ENCODE measurements at places on chromosomes 5 and 9.

GRCh38 chr5:133287500-133287899 is 235.7 kb downstream of the HSPA4 start:
- DNase-seq = no peak

GRCh38 chr9:71814815-71815214 is 46.5 kb upstream of the CEMIP2 start:
- DNase-seq = no peak

- no peak for DNase-seq
Observed at GRCh38 chr9:129317179-129318011, 139.3 kb upstream of the IER5L start.

- DNase-seq = no peak
Observed at GRCh38 chr5:96187309-96188027, 225.8 kb upstream of the ELL2 start.

DNA sequence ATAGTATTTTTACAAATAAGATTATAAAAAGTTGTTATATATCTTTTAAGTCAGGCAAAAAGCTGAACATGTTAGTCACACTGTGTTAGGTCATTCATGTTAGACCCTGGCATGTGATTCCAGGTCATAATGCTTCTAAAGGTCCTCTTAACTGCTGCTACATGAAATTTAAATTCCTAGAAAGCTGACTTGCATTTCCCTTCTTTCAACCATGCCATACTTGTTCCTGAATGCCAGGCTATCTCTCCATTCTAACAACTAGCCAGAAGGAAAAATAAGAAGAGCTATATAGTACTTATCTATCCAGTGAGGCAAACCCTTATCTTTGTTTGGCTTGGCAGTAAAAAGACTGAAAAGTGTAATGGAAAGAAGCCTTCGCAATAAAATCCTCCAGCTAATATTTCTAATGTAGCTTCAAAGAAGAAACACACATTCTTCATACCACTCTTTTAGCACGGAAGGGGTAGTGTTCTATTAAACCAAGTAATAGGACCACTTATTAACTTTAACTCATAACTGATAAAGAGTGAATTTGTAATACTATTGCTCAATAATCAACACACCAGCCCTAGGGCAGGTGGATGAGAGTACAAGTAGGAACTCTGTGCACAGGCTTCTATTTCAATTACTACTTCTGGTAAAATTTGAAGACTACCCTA is 310.2 kb downstream of the PDE4D start:
- DNase-seq = no peak
